ENCODE measurements at places on chromosomes 12 and 14.

GRCh38 chr12:67623259-67623658 lies 25.3 kb upstream of the DYRK2 start:
- no peak for DNase-seq

DNA sequence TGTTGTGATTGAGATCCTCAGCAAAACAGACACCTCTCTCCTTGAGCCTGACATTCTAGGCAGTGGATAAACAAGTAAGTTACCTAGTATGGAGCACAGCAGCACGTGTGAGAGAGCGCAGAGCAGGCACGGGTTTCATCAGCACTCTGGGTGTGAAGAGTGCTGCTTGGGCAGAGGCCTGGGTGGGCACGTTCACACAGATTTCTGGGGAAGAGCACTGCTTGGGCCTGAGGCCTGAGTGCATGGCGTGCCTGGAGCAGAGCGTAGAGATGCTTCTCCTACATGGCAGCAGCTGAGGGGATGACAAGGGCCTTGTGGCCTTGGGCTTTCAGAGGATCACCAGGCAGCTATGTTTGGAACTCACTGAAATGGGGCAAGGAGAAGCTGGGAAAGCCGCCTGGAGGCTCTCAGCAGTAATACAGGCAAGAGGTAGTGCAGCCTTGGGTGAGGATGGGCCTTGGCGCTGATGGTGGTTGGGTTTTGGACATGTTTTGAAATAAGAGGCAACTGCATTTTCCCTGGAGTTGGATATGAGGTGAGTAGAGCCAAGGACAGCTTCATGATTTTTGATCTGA lies 17.6 kb downstream of the CKB start:
- DNase-seq, result no peak

DNA sequence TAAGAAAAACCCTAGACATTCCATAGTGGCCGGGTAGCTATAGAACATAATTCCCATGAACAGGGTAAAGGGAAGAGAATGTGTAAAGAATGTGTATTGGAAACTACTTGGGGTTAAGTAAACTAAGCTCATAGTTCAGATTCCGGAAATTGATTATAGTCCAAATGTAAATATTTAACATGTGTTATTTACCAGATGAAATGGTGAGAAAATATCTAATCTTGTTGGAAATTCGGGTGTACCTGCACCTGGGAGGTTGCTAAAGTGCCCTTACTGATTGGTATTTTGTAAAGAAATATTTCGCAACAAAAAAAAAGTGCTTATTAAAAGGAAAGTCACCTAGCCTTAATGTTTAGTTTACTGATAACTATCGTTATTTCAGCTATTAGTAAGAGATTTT lies 14.4 kb downstream of the RASSF9 start:
- DNase-seq, result no peak

- no peak for DNase-seq
Observed at GRCh38 chr12:79847417-79847816, 87.5 kb downstream of the PPP1R12A start.

GRCh38 chr14:23158779-23159178 lies 24.7 kb downstream of the SLC7A8 start:
- DNase-seq, result no peak

DNA sequence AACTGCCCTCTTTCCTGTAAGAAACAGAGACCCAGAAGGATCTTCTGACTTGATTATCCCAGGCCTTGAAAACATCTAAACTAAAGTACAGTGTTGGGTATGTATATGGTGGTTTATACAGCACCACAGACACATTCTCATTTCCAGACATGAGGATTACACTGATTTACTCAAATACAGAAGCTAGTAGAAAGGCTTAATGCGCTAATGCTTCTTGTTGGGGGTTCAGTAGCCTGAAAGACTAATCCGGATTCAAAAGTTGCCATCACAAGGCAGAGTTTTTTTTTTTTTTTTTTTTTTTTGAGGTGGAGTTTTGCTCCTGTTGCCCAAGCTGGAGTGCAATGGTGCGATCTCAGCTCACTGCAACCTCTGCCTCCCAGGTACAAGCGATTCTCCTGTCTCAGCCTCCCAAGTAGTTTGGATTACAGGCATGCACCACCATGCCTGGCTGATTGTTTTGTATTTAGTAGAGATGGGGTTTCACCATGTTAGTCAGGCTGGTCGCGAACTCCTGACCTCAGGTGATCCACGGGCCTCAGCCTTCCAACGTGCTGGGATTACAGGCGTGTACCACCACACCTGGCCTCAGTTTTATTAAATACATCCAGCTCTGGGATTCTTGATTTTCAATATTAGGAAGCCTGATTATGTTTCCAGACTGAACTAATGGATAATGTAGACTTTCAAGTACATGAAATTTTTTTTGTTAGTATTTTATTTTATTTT lies 46.3 kb upstream of the HECTD1 start:
- no peak for DNase-seq

GRCh38 chr12:121949648-121950397 lies 31.4 kb downstream of the CFAP251 start:
- DNase-seq, result no peak

DNA sequence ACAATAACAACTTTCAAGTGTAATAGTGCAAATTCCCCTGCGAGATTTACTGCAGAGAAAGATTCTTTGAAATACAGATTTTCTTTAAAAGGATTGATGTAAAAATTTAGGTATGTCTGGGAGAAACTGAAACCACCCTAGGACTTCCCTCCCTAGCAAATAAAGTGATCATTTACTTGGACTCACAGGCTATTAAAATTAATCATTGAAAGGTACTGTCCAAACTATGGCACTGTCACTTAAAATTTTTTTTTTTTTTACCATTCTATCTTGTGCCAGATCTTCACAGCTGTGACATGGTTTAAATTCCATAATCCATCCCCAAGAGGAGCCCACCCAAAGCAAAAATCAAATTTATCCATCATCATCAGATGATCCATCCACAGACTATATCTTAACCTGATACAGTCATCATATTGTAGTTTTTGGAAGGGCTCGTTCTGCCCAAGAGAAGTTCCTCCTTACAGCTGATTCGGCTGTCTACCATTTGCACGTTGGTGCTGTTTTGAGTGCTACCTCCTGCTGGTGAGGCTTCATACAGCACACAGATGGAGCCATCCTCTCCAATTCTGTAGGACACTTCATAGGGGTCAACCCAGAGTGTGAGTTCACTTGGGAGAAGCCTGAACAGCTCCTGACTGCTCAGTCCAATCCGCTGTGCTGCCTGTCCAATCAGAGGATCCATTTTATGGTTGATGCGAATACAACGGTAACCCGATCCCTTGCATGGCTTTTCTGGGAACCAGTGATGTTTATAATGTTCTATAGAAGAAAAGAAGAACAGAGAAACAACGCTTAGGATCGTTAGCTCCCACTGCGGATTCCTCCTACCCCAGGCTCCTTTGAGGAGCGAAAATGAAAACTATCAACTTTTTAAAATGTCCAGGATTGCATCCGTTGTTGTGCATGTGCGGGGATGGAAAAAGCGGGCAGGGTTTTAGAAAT lies 1.7 kb downstream of the BTG1 start:
- peak; percentile 86 for DNase-seq

GRCh38 chr12:61780435-61780834 lies 479.8 kb upstream of the USP15 start:
- no peak for DNase-seq

DNA sequence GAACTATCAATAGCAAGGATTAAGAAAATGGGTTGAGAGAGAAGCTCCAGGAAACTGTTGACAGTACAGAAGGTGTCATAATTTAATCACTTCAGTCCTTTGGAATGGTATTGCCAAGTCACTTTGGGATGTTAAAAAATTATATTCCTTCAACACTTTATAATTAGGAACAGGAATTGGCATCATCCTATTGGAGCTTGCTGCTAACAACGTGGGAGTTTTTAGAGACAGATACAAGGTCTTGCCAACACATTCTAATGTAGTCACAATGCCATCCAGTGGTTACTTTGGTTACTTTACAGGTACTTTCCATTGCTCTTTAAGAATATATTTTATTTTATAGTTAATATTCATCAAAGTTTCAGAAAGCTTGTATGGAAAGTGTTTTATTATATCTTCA lies 310.1 kb downstream of the SYT1 start:
- no peak for DNase-seq

DNA sequence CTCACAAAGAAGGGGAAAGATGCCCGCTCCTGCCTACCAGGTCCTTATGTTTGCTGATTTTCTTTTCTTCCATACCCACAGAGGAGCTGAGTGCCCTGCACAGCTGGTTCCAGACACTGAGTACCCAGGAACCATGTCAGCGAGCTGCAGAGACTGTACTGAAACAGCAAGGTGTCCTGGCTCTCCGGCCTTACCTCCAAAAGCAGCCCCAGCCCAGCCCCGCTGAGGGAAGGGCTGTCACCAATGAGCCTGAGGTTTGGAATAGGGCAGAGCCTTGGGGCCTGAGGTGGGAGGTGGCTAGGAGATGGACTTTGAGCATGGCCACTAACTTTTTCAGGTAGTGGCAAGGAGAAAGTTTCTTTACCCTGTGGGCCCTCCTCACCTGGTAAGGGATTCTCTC lies 2.3 kb downstream of the MARS1 start:
- DNase-seq, result no peak

- DNase-seq, result no peak
Observed at GRCh38 chr12:91786499-91787272, 359.0 kb downstream of the BTG1 start.

- no peak for DNase-seq
Observed at GRCh38 chr12:54412786-54413185, 6.3 kb downstream of the ITGA5 start.

Measured in CD4-positive, alpha-beta memory T cell (primary cell).